ENCODE measurements at places on chromosomes 13 and 19. TPM values are rescaled to one million over a fixed set of nuclear protein-coding genes. Genes with fewer than 3 reads are reported as not detected.
A peak's percentile ranks its signal among the peaks of the same experiment; 100 is the strongest.

DNA sequence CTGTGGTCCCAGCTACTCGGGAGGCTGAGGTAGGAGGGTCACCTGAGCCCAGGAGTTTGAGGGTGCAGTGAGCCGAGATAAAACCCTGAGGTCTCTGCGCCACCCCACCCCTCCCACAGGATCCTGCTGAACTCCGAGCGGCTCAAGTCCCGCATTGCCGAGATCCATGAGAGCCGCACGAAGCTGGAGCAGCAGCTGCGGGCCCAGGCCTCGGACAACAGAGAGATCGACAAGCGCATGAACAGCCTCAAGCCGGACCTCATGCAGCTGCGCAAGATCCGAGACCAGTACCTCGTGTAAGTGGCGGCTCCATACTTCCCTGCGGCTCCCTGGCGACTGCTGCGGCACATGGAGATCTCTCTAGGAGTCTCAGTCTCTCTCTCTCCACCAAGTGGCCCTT lies 6.6 kb upstream of the IFI30 start:
- no peak for DNase-seq

Gene ATXN8OS
- total RNA-seq, result not detected

Gene GTF2F2
- 13.6 TPM for total RNA-seq

DNA sequence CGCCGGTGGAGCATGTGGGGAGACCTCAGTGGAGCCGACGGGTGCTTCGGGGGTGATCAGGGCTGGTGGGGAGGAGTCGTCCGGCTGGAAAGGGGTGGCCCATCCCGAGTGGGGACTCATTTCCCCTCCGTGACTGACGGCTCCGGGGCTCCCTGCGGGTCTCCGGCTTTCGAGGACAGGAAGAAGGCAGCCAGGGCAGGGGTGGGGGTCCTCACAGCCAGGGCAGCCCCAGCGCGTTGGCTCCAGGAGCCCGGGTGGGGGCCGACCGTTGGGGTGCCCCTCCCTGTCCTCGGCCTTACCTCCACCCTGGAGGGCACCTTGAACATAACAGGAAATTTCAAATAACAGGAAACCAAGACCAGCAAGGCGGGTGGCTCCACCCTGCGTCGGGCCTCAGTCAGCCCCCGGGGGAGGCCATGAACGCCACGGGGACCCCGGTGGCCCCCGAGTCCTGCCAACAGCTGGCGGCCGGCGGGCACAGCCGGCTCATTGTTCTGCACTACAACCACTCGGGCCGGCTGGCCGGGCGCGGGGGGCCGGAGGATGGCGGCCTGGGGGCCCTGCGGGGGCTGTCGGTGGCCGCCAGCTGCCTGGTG lies at the start of gene S1PR4:
Gene S1PR4 (plus strand): TSS at position 393 of the 596 bp plus-strand sequence. CDS start 24 bp downstream, at position 417.
- DNase-seq, result no peak

Gene GPC5
- total RNA-seq, result not detected

- no peak for DNase-seq
These were observed 900.7 kb downstream of the UQCRFS1 start for GRCh38 chr19:28312269-28312668.

Gene GRIN2D
- total RNA-seq, result 25.2 TPM

DNA sequence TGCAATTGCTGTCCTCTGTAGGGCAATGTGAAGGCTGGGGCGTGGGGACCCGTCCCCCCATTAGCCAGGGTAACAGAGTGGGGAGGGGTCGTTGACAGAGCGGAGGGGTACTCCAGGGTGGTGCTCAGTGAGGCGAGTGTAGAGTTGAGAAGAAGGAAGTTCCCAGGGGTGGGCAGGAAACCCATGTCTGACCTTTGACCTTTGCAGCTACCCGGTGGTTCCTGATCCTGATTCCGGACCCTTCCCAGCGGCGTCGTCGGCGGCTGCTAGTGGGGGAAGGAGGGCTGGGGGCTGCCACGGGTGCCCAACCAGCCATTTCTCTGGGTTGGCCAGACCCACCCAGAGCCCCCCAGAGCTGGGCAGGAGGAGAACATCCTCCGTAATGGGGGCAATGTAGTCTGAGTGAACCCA lies 2.1 kb upstream of the PLVAP start:
- DNase-seq, result peak; percentile 82

DNA sequence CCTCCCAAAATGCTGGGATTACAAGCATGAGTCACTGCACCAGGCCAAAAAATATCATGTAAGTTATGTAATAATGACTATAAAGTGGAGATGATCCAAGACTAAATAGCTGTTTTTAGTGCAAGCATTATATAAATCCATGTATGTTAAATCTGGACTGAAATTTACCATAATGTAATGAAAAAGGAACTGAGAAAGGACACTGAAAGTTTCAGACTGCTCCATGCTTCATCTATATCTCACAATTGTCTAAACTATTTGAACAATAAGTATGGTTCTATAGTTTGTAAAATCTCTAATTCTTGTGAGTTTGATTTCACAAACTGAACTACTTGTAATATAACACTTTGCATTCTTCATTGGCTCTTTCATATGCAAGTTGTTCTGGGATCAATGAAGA lies 2299.5 kb downstream of the PCDH9 start:
- no peak for DNase-seq

- no peak for DNase-seq
These were observed 368.3 kb downstream of the IRS2 start for GRCh38 chr13:109418111-109418510.

Gene KIR3DL1
- total RNA-seq, result not detected

GRCh38 chr19:7925171-7925851 lies 624 bp downstream of the CTXN1 start:
- DNase-seq, result peak; percentile 95

GRCh38 chr19:52987221-52987620 lies 24.5 kb upstream of the ZNF816 start:
- DNase-seq, result no peak
